Activated T-cell treated with anti-CD3 and anti-CD28 coated beads, Interleukin-2, amount 50 U/mL, for 24 hours (primary cell): ENCODE measurements at places on chromosomes 11 and 22.

- DNase-seq, result no peak
Measured at GRCh38 chr11:125170510-125171031, 6.0 kb downstream of the PKNOX2 start.

DNA sequence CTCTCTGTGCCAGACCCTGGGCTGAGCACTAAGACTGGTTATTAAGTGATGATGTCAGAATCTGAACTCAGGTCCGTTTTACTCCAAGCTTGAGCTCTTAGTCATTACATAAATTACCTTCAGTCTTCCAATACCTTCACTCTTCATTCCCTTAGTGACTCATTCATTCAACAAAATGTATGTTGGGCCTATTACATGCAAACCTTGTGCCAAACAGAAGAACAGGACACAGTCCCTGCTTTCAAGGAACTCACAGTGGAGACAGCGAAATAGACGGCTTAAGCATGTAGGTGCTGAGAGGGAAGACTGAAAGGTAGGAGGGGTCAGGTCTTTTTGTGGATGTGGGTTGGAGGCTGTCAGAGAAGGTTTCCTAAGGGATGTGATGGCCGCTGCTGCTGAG, 3.3 kb downstream of the KCTD14 start:
- no peak for DNase-seq

DNA sequence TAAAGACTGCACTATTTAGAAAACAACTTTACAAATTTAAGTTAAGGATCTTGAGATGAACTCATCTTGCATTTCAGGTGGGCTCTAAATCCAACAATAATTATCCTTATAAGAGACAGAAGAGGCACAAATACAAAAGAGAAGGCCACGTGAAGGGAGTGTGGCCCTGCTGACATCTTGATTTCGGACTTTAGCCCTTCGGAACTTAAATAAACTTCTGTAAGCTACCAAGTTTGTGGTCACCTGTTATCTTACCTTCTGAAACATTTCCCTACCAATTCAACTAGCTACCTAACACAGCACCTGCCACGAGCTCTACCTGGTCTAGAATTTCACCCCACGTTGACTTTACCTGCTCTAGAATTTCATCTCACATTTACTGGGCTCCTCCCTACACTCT, 42.9 kb upstream of the ARHGAP32 start:
- DNase-seq, result no peak

DNA sequence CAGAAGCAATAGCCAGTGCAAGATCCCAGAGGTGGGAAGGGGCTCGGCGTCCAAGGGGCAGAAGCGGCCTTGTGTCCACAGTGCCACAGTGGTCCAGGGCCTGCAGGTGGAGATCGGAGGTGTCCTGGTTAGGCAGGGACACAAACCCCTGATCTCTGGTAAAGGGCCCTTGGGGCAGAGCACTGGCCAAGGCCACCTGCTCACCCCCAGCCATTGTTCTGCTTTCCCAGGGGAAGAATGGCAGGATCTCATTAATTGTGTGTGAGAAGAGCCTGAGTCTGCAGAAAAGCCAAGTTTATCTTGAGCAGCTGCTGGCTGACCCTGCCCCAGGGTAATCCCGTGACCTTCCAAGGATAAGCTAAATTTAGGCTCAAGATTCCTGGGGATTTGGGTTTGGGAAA, 3.1 kb upstream of the CLDN5 start:
- no peak for DNase-seq

GRCh38 chr22:42547562-42547961, 6.2 kb upstream of the SERHL2 start:
- DNase-seq, result no peak

DNA sequence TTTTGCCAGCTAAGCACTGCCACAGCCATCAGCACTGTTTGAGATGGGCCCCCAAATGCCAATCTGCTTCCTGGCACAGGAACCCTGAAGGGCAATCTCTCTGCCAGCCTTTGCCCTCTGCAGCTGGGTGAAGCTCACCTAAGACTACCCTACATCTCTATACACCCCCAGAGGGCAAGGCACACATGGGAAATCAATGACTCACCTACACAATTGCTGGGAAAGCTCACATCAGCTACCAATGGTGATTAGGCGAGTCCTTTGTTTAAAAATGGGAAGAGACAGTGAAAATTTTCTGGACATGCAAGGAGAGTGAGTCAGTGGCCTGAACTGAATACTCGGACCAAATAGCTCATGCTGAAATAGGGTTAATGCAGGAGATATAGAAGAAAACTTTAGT, 12.6 kb upstream of the PRDM11 start:
- no peak for DNase-seq

GRCh38 chr11:110349138-110349996, 53.0 kb upstream of the RDX start:
- peak; percentile 77 for DNase-seq

DNA sequence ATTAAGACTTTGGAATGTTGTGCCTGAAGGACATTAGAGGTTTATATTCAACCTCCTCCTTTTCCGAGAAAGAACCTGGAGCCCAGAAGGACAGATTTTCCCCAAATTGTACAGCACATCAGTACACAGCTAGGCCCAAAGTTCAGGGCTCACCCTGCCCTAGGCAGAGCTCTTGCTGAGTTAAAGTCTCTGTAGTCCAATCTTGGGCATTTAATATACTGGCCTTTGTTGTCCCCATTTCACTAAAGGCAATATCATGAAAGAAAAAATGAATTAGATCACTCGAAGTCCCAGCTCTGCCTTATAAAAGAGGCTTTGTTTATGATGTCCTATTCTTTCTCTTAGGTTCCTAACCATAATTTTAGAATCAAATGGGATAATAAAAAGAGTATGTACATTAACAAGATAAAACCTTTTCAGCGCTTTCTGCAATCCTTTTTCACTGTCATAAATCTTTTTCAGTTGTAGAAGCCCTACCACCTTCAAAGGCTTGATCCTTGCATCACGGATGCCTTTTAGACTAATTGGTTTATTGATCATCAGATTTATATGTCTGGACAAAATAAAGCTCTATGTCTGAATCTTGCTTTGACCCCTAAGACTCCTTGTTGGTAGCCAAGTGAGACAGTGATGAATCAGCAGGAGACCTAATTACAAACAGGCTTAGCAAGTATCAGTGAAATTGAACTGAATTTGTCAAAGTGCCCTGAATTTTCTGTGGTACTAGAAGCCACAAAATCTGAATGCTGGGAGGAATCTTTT, 39.8 kb downstream of the RELT start:
- DNase-seq, result no peak

DNA sequence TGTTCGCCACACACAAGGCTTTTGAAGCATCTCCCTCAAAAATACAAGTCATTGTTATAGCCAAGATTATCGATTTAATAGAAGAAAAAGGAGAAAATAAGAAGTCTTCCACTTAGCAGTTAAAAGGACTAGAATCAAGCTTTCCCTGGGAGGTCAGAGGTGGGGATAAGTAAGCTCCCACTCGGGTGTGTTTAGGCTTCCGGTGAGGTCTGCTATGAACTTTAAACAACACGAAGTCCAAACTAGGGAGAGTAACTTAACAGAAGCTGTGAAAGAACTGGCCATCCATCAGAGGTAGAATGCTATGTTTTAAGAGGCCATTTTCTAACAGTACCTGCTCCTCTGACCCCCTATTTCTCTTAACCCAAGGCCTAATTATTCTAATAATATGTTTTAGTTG, 91.4 kb upstream of the APOA1 start:
- DNase-seq, result no peak

DNA sequence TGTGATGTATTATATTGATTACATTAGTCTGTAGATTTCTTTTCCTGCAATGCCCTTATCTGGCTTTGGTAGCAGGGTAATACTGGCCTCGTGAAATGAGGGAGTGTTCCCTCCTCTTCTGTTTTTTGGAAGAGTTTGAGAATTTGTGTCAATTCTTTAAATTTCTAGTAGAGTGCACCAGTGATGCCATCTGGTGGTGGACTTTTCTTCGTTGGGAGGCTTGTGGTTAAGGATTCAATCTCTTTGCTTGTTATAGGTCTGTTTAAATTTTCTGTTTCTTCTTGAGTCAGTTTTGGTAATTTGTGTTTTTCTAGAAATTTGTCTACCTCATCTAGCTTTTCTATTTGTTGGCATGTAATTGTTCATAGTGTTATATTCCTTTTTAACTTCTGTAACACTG, 18.9 kb downstream of the SHANK3 start:
- no peak for DNase-seq

DNA sequence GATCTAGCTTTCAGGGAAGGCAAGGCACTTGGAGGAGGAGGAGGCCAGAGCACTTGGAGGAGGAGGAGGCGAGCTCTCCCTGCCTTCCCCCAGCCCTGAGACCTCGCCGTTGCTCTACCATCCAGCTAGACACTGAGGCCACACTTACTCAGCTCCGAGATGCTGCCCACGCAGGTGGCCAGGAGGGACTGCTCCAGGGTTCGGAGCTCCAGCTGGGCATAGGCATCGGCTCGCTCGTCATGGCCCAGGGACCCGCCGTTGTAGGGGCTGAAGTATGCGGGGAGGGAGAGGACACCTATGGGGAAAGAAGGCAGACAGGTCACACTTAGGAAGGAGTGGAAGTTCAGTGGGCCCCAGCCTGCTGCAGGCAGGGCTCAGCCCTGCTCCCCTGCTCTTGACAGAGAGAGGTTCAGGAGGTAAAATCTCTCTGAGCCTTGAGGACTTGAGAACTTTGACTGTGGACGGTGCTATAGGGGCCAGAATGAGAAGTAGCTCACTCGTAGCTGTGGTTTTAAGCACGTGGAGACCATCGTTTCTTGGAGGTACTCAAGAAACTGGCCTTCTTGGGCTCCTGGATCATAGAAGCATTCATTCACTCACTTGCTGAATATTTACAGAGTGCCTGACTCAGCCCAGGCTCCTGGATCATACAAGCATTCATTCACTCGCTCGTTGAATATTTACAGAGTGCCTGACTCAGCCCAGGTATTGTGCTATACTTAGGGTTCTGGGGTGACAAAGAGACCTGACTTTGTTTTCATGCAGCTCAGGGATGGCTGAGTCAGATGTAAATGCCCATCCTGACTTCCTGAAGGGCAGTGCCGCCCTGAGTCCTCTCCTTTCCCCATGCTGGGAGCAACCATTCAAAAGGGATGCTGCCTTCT, 99.2 kb downstream of the NAT10 start:
- DNase-seq, result no peak

GRCh38 chr11:88950975-88951374, 114.8 kb downstream of the GRM5 start:
- no peak for DNase-seq

- DNase-seq, result no peak
Measured at GRCh38 chr11:36743039-36743438, 145.0 kb upstream of the RAG2 start.

- no peak for DNase-seq
Measured at GRCh38 chr11:116534270-116534975, 238.4 kb downstream of the BUD13 start.

- no peak for DNase-seq
Measured at GRCh38 chr22:30882184-30882717, 86.3 kb downstream of the MORC2 start.

- no peak for DNase-seq
Measured at GRCh38 chr11:30206249-30206996, 24.4 kb upstream of the FSHB start.

DNA sequence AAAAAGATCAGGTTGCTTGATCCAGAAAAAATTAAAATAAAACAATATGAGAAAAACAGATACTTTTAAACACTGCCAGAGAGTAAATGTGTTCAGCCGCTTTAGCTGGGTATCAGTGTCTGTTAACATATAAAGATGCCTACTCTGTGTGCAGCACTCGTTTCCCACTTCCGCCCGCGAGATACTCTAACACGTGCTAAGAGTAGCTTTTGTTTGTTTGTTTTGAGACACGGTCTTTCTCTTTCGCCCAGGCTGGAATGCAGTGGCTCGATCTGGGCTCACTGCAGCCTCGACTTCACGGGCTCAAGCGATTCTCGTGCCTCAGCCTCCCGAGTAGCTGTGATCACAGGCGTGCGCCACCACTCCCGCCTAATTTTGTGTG, 531 bp upstream of the MEN1 start:
- DNase-seq, result no peak

DNA sequence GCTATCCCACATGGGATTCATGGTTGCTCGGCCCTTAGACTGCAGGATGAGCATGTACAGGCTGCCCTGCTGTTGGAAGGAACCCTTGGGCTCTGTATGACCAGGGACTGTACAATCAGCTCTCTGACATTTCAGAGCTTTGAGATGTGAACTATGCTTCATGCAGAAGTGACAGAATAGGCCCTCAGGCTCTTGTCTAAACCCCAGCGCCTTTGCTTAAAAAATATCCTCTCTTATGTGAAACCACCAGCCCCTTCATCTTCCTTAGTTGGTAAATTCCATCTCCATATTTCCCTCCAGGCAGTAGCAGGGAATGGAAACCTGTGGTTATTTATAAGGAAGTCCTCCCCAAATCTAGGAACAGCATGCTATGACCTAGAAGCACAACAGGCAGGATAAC, 78.9 kb upstream of the PLET1 start:
- no peak for DNase-seq

DNA sequence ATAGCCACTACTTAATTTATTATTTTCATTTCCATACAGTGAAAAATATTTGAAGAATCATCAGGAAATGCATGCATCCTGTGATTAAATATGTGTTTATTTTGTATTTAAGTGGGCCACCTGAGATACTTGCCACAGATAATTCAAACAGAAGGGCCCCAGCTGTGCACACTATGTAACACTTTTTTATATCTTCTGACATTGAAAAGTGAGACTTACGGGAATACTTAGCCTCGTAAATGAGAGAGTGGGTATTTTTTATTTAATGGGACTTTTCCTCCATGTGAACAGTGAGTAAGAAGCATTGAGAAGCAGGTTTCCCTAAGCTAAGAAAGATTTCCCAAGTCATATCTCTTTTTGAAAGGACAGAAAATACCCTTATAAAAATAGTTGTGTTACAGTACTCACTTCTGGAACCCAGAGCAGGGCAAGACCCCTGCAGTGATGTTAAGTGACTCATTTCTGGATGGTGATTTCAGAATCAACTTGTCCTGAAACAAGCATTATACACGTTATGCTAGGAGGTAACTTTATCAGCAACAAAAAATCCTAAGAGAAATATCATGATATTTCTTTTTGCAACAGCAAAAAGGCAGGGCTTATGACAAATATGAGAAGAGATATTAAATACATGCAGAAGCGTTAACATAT, 478.1 kb upstream of the CHORDC1 start:
- no peak for DNase-seq

DNA sequence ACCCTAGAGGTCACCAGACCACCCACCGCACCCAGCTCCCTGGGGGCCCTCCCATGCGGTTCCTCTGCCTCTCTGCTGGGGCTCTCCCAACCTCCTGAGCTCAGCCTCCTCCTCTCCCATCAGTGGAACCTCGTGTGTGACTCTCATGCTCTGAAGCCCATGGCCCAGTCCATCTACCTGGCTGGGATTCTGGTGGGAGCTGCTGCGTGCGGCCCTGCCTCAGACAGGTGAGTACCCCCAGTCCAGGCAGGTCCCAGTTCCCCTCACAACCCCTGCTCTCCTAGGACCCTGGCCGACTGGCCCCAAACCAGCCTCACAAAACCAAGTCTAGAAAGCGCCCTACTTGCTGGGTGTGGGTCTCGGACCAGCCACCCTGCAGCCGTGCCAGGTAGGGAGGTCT, 1.6 kb downstream of the SLC22A12 start:
- no peak for DNase-seq

DNA sequence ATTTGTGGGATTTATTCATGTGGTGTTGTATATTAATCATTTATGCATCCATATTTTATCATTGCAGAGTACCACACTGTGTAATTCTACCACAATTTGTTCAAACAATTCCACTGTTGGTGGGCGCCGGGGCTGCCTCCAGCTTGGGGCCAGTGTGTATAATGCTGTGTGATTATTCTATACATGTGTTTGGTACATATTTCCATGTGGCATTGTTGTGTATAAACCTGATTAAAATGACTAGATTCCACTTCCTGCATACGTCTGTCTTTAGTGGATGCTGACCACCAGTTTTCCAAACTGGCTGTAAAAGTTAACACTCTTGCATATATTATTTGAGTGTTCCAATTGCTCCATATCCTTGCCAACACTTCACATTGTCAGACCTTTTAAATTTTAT, 1213.8 kb downstream of the TBC1D22A start:
- DNase-seq, result no peak
